ENCODE measurements at places on chromosomes 13 and 19.

- peak overlapping the region; percentile 86 for H3K4me3 ChIP-seq
- H3K27ac ChIP-seq = peak overlapping the region; percentile 55
- peaks cover 24% of the 10 kb centered on the region for H3K4me1 ChIP-seq
- DNase-seq = no peak
Measured at GRCh38 chr19:16197188-16197621, 506 bp upstream of the AP1M1 start.

DNA sequence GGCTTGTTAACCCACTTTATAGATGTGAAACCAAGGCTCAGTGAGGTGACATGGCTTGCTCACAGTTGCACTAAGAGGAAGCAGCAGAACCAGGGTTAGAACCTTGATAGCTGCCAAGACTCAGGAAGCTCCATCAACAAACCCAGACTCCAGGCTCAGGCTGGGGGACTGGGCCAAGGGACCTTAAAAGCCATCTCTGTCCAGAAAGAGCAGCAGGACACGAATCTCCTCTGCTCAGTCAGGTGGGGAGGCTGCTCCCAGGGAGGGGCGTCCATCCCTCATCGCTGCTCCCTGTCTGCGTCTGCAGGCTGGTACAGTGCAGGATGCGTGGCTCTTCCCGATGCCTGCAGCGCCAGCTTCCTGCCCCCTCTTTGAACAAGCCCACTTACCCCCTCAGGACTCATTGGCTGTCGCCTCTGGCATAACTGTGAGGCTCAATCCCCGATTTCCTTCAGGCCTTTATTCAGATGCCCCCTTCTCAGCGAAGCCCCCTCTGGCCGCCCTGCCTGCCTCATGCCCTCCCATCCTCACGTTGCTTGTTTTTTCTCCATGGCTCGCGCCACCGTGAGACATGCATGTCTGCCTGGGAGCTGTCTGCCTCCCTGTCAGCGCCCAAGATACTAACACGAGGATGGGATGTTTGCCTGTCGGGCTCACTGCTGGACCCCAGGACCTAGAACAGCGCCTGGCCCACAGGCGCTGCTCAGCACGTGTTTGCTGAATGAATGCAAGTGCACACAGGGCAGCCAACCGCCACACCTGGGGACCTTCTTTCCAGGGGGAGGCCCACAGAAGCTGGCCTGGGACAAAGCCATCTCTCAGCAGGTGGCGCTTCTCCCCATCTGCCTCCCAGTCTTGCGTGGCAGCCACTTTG lies 21.5 kb downstream of the AKT2 start:
- H3K4me3 ChIP-seq = no peak overlapping the region
- H3K4me1 ChIP-seq = no peaks in the 10 kb centered on the region
- H3K27me3 ChIP-seq = no peaks in the 10 kb centered on the region
- H3K36me3 ChIP-seq = peaks cover 6% of the 10 kb centered on the region
- no peak overlapping the region for H3K27ac ChIP-seq
- no peak for DNase-seq

DNA sequence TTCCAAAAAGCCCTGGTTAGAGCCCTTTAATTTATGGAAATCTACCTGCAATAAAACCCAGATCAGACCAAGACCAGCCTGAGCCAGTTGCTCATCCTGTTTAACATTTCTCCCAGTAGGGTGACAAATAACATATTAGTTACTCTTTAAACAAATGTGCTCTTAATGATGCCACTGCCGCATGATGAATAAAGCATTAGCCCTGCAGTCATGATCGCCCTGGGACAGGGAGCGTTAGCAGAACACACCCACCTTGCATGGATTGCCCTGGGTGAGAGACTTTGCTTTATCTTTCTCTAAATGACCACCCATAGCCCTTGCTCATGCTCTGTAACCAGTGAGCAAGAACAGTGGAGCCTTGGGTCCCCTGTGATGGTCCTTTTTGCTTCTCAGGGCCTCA lies 362.4 kb downstream of the ENOX1 start:
- DNase-seq = no peak
- no peaks in the 10 kb centered on the region for H3K27me3 ChIP-seq
- H3K27ac ChIP-seq = no peak overlapping the region
- H3K4me3 ChIP-seq = no peak overlapping the region

GRCh38 chr13:69108486-69108885 lies 999.1 kb upstream of the ATXN8OS start:
- no peaks in the 10 kb centered on the region for H3K27me3 ChIP-seq
- no peaks in the 10 kb centered on the region for H3K4me1 ChIP-seq
- H3K4me3 ChIP-seq = no peak overlapping the region
- H3K36me3 ChIP-seq = no peaks in the 10 kb centered on the region

DNA sequence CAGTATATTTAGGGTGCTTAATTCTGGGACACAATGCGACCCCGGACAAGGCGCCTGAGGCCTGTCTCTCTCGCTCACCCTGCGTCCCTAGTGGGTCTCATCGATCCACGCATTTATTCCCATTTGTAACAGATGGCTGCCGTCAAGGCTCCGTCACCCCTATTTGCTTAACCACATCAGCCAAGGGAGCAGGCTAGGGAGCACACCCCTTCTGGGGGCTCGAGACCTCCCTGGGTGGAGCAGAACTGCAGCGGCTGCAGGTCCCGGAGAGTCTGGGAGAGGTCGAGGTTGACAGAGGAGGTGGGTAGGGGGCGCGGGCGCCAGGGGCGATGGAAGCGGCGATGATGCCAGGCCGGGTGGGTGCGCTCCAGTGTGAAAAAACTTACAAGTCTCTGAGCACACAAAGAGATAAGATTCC lies 507 bp downstream of the ALG5 start:
- H3K4me1 ChIP-seq = peaks cover 10% of the 10 kb centered on the region
- H3K36me3 ChIP-seq = peaks cover 5% of the 10 kb centered on the region
- no peaks in the 10 kb centered on the region for H3K27me3 ChIP-seq

DNA sequence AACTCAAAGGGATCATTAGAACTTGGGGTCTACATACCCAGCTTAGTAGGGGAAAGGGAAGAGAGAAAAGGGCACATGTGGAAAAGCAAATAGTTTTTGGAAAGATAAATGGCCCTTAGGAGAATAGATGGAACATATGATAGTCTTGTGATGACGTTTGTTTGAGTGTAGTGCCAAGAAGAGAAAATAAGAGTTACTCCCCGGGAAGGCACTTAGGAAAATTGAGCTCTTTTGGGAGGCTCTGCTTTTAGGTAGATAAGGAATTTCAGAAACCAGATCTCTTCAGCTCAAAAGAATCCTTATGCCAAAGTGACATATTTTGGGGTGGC lies 44.8 kb upstream of the SERTM1 start:
- DNase-seq = no peak
- H3K27ac ChIP-seq = no peak overlapping the region
- no peak overlapping the region for H3K4me3 ChIP-seq
- H3K36me3 ChIP-seq = no peaks in the 10 kb centered on the region
- H3K27me3 ChIP-seq = no peaks in the 10 kb centered on the region

- H3K36me3 ChIP-seq = no peaks in the 10 kb centered on the region
- no peak overlapping the region for H3K4me3 ChIP-seq
- peaks cover 62% of the 10 kb centered on the region for H3K27me3 ChIP-seq
- no peak for DNase-seq
- H3K27ac ChIP-seq = no peak overlapping the region
Measured at GRCh38 chr13:112899281-112900225, 69.5 kb upstream of the MCF2L start.

DNA sequence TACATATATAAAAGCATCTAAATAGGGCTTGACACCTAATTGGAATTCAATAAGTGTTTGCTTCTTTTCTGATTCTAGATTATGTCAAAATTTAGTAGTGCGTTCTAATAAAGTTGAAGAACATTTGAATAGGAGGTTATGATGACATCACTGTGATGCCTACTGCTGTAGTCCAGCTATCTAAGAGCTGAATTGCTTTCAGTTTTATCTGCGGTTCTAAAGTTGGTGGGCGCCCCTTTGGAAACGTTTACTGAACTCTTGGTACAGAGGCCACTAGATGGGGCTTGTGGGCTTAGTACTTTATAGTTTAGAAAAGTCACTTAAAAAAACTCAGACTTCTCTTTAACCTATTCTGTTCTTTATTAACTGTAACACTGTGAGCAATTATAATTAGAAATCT lies 776.9 kb downstream of the GPC5 start:
- no peaks in the 10 kb centered on the region for H3K27me3 ChIP-seq
- no peaks in the 10 kb centered on the region for H3K36me3 ChIP-seq
- H3K27ac ChIP-seq = no peak overlapping the region
- H3K4me3 ChIP-seq = no peak overlapping the region

DNA sequence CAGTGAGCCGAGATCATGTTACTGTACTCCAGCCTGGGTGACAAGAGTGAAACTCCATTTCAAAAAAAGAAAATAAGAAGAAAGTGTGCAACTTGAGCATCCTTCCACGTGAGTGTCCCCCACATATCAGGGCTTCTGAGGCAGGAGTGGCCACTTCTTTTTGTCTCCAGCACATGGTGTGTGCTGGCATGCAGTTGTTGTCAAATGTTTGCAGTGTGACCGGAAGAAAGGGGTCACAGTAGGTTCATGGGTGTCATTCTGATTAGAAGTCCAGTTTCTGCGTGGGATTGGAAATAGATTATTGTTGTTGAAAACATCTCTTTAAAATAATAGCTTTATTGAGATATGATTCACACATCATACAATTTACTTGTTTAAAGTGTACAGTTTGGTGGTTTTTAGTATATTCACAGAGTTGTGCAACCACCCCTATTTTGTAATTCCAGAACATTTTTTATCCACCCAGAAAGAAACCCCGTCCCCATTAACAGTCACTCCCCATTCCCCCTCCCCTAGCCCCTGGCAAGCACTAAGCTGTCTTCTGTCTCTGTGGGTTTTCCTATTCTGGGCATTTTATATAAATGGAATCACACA lies 2.2 kb downstream of the CRTC1 start:
- H3K27me3 ChIP-seq = no peaks in the 10 kb centered on the region
- DNase-seq = no peak
- no peak overlapping the region for H3K27ac ChIP-seq
- H3K36me3 ChIP-seq = no peaks in the 10 kb centered on the region
- no peak overlapping the region for H3K4me3 ChIP-seq

DNA sequence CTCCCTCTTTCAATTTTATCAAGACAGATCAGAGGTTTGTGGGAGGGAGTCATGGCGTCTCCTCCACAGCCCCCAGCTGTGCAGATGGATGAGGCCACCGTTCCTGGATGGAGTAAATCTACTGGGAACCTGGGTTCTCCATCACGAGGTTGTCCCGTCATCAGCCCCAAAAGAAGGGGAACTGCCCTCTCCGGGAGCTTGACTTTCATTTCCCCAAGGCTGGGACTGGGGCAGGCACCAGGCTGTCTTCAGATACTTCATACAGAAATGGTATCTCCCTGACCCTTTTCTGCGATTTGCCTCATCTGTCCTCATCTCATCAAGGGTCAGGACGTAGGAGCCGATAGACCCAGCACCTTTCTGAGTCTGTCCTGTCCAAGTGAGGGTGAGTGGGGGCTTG lies 9.8 kb downstream of the LILRB2 start:
- H3K27me3 ChIP-seq = no peaks in the 10 kb centered on the region
- DNase-seq = no peak
- no peaks in the 10 kb centered on the region for H3K4me1 ChIP-seq
- no peaks in the 10 kb centered on the region for H3K36me3 ChIP-seq
- H3K4me3 ChIP-seq = no peak overlapping the region
- no peak overlapping the region for H3K27ac ChIP-seq

GRCh38 chr13:91721413-91721812 lies 323.0 kb downstream of the GPC5 start:
- no peak overlapping the region for H3K27ac ChIP-seq
- DNase-seq = no peak
- no peaks in the 10 kb centered on the region for H3K4me1 ChIP-seq
- H3K4me3 ChIP-seq = no peak overlapping the region

GRCh38 chr19:19151418-19151817 lies 13.1 kb upstream of the TMEM161A start:
- H3K4me3 ChIP-seq = no peak overlapping the region
- peaks cover 3% of the 10 kb centered on the region for H3K36me3 ChIP-seq
- no peaks in the 10 kb centered on the region for H3K27me3 ChIP-seq
- no peak for DNase-seq
- H3K4me1 ChIP-seq = no peaks in the 10 kb centered on the region
- no peak overlapping the region for H3K27ac ChIP-seq

- peaks cover 58% of the 10 kb centered on the region for H3K4me1 ChIP-seq
Measured at GRCh38 chr19:29665215-29665825, at the start of gene PLEKHF1. TSS of gene PLEKHF1 (plus strand) at chr19:29665461. CDS start at chr19:29673840, 8,379 bp downstream.

DNA sequence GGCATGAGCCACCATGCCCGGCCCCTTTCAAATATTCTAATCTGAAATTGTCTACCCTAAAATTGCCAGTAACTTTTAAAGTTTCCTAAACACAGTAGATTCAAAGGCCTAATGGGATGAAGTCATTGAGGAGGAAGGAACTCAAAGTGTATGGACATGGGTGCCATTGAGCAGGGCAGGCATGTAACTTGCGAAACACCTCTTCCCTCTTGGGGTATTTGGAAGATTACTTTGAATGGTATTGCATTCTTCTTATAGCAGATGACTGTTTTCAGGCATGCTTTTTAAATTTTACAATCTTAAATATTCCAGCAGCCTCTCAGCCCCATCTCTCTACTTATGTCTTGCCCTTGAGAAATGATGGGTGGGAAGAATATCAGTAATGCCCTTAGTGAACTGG lies 21.0 kb downstream of the TM9SF2 start:
- peaks cover 2% of the 10 kb centered on the region for H3K4me1 ChIP-seq
- no peak overlapping the region for H3K4me3 ChIP-seq
- H3K36me3 ChIP-seq = peaks cover 18% of the 10 kb centered on the region

DNA sequence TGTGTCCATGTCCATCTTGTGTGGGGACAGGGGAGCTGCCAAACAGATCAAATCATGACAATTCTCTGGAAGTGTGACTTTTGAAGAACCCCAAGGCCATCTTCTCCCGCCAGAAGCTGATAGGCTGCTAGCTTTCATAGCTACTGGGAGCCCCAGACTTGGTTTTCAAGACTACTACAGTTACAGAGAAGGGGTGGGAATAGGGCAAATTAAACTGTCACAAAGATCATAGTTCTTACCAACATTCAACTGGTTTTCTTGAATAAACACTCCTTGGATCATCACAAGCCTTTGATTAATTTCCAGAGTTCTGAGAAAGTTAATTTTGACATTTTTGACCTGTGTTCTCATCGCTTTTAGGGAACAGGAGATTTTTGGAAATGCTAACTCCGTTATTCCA lies 67.8 kb upstream of the FARP1 start:
- H3K4me1 ChIP-seq = no peaks in the 10 kb centered on the region
- DNase-seq = no peak
- H3K27ac ChIP-seq = no peak overlapping the region

Data from keratinocyte (primary cell).